Stimulated activated CD8-positive, alpha-beta memory T cell treated with anti-CD3 and anti-CD28 coated beads, Interleukin-4, amount 100 ng/mL, for 4 hours (primary cell): ENCODE measurements at places on chromosomes 4 and X.

GRCh38 chr4:112942997-112943396 is 106.5 kb upstream of the ANK2 start:
- DNase-seq, result no peak

DNA sequence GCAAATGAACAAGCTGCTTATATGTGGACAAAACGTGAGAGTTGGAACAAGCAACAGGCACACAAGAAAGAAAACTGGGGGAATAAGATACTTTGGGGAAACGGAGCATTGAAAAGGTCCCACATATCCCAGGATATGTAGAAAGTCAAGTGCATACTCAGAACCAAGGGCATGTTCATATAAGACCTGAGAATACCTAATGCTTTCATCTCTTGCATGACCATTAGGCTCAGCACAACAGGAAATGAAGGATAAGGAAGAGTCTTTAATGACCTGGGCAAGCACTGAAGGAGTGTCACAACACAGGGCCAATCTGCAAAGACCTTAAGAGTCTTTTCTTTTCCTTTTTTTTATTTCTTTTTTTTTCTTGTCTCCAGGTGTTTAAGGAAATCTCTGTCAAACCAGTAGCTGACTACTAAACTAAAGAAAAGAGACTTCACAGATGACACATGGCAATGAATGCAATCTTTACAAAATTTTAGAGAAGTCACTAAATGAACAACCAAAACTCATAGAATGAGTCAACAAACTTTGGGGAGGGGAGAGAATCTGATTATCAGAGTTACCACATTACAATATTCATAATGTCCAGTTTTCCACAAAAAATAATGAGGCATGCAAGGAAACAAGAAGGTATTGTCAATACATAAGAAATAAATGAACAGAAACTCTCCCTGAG is 67.9 kb upstream of the STK26 start:
- no peak for DNase-seq

DNA sequence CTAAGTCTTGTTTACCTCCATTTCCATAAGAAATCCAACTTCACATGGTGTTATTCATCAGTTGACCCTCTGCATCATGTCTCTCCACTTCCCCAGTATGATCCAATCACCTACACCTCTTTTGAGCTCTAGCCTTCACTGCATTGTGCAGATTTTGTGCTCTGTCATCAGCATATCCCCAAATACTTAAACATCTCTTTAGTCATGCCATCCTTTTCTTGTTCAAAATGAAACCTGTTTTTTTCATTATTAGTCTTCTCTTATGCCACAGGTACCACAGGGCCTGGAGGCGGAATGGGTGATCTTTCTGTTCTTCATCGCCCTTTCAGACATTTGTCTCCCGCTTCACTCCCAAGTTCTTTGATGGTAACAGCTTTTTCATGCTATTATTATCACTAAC is 382.7 kb upstream of the GALNTL6 start:
- no peak for DNase-seq

- no peak for DNase-seq
Observed at GRCh38 chrX:19886883-19887531, 393 bp downstream of the SH3KBP1 start.

DNA sequence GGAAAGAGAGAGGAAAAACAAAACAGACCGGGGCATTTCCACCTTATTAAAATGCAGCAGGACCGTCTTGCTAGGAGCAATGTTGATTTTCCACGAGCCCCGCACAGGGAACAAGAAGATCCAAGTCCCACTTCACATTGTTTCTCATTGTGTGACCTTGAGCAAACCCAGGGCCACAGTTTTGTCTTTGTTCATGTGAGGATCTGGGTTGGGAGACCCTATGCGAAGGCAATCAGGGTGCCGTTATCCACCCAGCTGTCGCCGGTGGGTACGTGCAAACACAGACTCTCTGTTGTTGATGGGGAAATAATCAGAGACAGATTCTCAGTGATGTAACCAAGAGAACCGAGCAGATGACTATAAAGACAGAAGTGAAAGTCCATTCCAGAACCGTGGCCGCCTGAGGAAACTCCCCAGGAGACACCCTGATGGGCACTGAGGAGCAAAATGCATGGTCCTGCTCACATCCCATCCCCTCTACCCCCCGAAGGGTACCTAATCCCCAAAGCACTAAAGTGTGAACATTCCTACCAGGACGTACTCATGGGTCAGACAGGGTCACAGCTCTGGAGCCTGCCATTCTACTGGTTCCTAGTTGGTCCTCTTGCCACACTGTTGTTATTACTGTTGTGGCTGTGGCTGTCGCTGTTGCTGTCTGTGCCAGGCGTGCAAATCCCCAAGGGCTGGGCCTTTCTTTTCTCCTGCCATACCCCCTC is 102.7 kb upstream of the RBPJ start:
- DNase-seq, result no peak

DNA sequence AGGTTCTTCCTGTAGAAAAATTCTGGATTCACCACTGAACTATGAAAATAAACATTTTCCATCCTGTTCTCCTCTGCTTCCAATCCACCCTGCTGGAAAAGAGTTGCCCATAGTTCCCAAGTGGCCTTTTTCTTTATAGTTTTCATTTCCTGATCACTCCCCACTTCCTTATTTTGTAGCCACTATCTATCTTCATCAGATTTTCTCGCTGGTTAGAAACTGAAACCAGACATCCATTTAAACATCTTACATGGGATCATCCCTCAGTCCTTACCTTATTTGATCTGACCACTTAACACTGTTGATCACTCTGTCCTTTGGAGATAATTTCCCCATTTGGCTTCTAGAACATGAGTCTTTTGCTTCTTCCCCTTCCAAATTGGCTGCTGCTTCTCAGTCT is 42.2 kb upstream of the SCOC start:
- no peak for DNase-seq

GRCh38 chr4:146343199-146343598 is 128.9 kb downstream of the REELD1 start:
- DNase-seq, result no peak

DNA sequence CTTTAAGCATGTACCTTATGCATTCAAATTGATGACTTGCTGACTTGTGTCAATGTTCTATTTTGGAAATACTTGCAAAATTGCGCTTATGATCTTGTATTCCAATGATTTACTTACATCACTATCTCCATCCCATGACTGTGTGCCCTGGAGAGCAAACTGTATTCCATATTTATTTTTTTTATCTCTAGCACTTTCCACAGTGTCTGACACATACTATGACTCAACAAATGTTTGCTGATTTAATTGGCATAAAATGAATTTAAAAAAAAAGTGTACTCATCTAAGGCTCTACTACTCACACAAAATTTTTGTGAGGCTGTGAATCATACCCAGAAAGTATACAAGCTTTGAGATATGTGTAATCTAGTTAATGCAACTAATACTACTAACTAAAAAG is 1066.8 kb upstream of the ADGRL3 start:
- DNase-seq, result no peak

- DNase-seq, result no peak
Observed at GRCh38 chrX:21730026-21730425, 27.9 kb downstream of the SMPX start.

GRCh38 chrX:70494441-70494840 is 49.8 kb downstream of the DLG3 start:
- no peak for DNase-seq

DNA sequence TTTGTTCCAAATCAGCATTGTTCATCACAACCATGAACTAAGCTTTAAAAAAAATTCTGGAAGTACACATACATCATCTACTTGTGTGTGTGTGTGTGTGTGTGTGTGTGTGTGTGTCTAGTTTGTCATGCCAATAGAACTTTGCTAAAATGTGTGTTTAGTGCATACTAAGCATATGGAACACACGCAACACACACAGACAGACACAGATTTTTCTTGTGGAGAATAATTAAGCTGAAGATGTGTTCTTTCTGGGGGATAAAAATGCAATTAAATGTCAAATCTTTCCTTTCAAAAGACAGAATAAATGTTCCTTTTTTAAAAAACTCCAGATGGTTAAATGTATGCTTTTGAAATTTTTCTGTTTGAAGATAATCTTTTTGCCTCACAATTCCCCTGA is 530.4 kb upstream of the INTU start:
- DNase-seq, result no peak

- DNase-seq, result no peak
Observed at GRCh38 chr4:111854494-111855087, 290.7 kb upstream of the FAM241A start.

DNA sequence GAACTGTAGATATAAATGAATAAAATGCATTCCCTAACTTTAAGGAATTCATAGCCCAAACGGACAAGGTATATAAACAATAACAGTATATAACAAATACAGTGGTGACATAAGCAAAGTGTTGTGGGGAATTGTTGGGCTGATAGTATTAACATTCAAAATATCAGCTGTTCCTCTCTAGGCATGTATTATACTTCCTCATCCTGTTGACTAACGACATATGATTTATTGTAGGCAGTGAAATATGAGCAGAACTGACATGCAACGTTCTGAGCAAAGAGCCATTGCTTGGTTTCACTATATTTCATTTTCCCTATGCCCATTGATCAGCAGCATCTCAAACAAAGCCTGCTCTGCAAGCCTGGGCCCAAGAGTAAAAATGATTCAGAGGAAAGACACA is 143.9 kb downstream of the PTCHD1 start:
- no peak for DNase-seq

DNA sequence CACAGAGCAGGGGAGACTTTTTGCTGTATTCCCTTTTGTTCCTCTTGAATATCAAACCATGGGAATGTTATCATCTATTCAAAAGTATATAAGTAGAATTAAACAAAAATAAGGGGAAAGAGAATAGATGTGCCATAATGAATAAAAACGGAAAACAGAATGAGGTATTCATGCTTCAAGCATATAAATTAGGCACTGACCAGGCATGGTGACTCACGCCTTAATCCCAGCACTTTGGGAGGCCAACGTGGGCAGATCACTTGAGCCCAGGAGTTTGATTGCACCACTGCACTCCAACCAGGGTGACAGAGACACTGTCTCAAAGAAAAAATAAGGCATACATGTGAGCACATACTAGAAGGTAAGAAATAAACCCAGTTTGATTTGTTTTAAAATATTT is 16.3 kb upstream of the NEUROG2 start:
- no peak for DNase-seq
